ENCODE measurements at places on chromosomes 4 and X. TPM values are rescaled to one million over a fixed set of nuclear protein-coding genes. Genes with fewer than 3 reads are reported as not detected.

- no peak for DNase-seq
These were observed 43.0 kb upstream of the SCOC start for GRCh38 chr4:140330311-140330900.

DNA sequence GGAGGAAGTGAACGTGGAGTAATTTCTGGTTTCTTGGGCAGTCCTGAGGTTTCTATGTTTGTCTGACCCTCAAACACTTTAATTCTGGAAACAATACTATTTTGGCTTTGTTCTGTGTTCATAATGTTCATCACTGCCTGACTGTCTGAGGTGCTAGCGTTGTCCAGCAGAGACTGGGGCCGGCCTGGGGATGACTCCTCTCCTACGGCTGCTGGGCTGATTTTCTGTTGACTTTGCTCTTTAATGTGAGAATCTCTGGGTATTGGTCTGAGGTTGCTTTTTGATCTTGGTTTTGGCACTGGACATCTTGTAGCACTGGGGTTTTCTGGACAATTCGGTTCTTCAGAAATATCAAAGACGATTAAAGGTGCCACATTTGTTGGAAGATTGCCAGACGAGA, 75.8 kb downstream of the RPS3A start:
- no peak for DNase-seq

The NXF2 gene
- polyA plus RNA-seq = not detected

The NOX1 gene
- 1.8 TPM for polyA plus RNA-seq

- no peak for DNase-seq
These were observed 14.4 kb downstream of the AMBN start for GRCh38 chr4:70606459-70606858.

DNA sequence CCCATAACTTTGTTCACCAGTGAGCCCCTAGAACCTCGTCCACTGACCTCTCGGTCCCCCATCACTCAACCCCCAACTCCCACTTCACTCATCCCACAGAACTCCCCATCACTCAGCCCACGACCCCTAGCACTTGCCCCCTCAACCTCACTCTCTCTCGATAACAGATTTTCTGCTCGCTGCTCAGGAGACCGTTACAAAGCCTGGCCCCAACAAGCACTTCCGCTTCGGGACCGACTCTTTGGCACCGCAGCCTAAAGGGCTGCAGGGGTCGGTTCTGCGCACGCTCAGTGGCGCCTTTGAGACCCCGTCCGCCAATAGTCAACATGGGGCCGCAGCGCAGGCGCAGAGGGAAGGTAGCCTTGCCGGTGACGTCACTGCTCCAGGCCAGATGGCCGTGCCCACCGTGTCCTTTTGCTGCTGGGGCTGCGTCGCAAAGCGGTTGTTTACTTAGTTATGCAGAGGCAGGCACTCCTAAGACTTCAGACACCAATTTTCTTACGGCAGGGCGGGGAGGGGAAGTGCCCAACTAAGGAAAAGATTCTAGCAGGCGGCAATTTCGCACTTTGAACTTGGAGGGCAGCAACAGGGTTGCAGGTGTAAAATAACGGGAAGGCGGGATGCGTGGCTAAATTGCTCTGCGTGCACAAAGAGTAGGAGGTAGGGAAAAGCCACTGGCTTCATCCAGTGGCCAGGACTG, at the start of gene ZNF182:
TSS of gene ZNF182 (minus strand) at position 232 of the 700 bp plus-strand sequence. CDS start 1,380 bp downstream, outside the sequence.
- peak; percentile 92 for DNase-seq

The SMIM10L2A gene
- 4.4 TPM for polyA plus RNA-seq

DNA sequence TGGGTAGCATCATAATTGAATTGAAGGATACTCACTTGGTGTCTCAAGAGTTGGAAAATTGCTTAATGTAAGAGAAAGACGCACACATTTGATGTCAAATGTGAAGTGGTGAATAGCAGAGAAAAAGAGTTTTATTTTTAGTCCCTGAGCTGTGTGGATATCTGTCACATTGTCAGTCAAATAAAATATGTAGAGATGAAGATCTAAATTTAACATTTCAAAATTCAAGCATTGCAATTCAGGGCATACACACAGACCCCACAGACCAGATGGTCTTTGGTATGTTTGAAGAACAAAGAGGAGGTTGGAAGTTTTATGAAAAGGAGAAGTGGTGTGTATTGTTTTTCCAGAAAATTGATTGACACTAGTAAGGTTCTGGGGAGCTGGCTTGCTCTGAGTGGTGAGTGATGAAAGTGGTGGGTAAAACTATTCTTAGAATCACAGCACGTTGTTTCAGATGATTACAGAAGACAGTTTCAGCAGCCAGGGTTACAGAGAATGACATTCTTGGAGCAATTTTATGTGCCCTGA, 44.9 kb upstream of the BBS12 start:
- no peak for DNase-seq

- peak; percentile 22 for DNase-seq
These were observed 24.6 kb downstream of the NAP1L5 start for GRCh38 chr4:88672987-88673386.

The F11 gene
- polyA plus RNA-seq = 1.1 TPM

- DNase-seq = no peak
These were observed 2.7 kb downstream of the ABCD1 start for GRCh38 chrX:153727123-153727931.

DNA sequence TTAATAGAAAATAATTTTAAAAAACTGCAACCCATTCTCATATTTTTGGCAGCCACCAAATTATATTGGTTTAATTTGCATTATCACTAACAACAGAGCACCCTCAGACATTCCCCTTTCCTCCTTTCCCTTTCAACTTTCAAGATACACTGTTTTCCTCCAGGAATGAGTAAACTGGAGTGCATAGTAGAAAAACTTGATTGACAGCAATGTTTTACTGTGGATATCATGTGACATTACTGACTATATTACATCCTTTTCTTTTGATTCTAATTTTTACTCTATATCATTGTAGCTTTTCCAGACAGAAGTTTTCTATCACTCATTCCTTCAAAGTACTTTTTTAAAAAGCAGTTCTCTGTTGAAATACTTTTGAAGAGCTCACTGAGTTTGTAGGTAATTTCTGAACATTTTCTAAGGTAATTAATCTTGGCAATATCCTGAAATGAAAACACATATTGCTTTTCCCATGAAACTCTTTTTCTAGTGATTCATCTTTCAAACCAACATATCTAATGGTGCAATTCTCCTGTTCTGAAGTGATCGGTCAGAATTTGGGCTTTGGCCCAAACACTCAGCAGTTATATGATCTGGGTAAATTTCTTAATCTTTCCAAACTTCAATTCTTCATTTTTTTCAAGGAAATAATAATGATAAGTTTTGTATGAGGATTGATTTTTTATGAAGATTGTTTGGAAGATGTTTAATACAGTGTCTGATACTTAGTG, 920.4 kb upstream of the EPHA5 start:
- no peak for DNase-seq

- DNase-seq = no peak
These were observed 27.4 kb upstream of the HPGD start for GRCh38 chr4:174549721-174550120.

The RAI2 gene
- polyA plus RNA-seq = 5.9 TPM

DNA sequence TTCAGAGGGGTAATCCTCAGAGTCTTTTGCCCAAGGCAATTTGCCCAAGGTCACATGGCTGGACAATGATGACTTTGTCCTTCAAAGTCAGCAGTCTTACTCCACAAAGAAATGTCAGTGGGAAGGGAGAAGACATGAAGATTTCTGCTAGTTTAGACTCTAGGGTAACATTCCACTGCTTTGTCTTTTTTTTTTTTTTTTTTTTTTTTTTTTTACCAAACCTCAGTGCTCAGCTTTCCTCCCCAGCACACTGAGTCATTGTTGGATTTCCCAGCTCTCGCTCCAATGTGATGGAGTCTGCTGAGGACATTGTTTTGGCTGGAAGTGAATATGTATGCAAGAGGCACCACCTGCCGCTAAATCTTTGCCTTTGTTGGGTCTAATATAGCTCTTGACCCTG, 7.2 kb upstream of the C1QTNF7 start:
- DNase-seq = no peak

DNA sequence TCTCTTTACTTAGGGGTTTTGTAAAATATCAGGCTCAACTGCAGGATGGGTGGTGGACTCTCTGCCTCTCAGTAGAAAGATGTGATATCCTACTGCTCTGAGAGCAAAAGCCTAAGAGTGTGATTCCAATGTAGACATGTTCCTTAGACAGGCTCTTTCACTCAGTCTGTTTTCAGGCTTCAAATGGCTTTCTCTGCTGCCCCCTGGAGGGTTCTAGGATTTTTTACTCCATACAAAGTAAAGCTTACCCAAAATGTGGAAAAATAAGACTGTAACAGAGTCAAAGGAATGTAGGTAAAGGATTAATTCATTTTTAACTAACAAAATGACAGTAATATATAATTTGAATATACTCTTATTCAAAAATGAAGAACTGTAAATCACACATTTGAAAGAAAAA, 32.1 kb downstream of the ZGRF1 start:
- DNase-seq = peak; percentile 12
